Motor neuron (in vitro differentiated cells): ENCODE measurements at places on chromosomes 2 and 18. TPM values are rescaled to one million over a fixed set of nuclear protein-coding genes. Genes with fewer than 3 reads are reported as not detected.
A peak's percentile ranks its signal among the peaks of the same experiment; 100 is the strongest.

NDC80 gene
- total RNA-seq, result 17.6 and 20.5 TPM in 2 replicates

DIS3L2 gene
- total RNA-seq, result 17.6 and 20.5 TPM in 2 replicates

GRCh38 chr2:188345426-188345825, 53.8 kb downstream of the GULP1 start:
- peak; percentile 64 for ATAC-seq

DNA sequence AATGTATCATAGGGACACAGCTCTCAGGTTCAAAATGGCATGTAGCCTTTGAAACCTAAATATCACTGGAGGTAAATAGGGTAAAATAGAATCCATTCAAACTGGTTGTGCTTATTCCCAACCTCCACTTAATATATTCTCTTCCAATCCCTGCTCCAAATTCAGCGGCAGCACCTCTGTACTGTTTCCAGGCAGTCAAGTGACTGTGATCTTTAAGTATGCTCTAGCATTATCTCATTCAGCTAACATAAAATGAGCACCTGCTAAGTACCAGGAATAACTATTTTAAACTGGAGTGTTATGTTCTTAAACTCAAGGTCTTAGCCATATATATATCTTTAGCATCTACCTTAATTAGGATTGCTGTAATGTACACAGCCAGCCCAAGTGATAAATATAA, 269.2 kb upstream of the SESTD1 start:
- no peak for ATAC-seq

GRCh38 chr2:232815569-232815968, 39.2 kb upstream of the KCNJ13 start:
- ATAC-seq, result peak; percentile 35

- ATAC-seq, result peak; percentile 21
Observed at GRCh38 chr18:11789716-11790510, 61.3 kb upstream of the CHMP1B start.
